ENCODE measurements at places on chromosomes 4 and X.

DNA sequence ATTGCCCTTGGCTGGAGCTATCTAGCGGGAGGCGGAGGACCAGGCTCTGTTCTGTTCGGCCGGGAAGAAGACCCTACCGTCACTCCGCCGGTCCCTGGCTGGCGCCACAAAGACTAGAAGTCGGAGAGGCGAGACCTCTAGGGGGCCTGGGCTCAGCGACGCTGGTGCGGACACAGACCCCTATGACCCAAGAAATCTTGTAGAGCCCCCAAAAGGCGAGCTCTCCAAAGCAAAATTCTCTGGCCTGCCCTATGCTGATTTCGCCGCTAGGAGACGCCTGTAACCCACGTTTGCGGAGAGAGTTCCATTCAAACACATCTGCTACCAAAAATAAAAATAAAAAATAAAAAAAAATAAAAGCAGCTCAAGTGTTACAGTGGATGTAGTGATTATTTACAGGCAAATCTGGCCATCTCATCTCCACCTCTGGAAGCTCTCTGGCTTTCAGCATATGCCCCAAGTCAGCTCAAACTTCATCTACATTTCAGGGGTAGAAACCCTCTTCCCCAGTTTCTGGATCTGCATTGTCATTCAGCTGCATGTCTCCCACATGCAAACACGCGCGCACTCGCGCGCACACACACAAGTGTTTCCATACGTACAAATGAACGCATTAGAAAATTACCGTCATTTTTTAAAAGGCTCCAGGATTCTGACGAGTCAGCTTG, 2.4 kb upstream of the PCDH10 start:
- DNase-seq = peak; percentile 79

DNA sequence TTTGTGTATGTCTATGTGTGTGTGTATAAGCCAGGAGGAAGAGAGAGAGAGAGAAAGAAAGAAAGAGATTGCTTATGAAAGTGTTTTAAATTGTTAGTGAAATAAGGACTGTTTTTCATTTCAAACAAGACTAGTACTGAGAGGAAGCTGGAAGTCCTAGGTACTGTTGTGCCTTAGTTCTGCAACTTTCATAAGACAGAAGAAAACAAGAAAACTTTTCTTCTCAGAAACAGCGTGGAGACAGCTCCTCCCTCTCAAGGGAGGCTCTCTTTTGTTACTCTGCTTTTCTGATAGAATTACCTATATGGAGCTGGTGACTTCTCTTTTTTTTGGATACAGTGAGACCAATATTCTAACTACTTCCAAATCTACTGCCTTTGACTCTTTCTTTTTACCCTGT, 62.5 kb downstream of the BANK1 start:
- DNase-seq = no peak

DNA sequence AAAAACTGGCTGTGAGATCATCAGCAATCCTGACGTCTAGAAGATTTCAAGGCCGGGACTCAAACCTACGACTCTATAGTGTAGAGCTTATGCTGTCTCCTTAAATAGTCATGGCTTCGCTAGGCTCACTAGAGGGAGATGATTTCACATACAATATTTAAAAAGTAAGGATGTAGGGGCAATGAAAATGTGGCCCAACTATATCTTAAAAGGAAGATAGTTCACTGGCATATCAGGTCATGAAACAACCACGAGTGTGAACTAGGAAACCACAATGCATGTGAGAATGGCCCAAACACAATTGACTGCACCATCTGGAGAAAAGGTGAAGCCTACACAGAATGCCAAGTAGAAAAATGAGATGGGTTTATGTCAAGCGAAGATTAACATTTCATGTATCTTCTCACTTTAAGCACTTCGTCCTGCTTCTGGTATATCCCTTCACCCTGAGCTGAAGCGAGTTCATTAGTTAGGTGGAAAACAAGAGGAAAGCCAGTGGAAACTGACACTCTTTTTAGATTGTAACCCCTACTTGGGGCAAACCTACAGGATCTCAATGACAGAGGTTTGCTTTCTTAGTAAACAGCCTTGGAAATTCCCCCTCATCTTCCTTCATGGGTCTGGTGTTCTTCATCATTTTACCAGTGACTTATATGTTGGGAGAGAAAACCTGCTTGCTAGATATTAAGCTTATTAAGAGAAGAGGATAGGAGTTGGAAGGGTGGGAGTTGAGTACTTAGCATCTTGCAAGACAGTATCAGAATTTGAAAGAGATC, 17.4 kb downstream of the FAM9C start:
- DNase-seq = no peak

GRCh38 chrX:50617183-50617582, 146.6 kb upstream of the DGKK start:
- DNase-seq = no peak

DNA sequence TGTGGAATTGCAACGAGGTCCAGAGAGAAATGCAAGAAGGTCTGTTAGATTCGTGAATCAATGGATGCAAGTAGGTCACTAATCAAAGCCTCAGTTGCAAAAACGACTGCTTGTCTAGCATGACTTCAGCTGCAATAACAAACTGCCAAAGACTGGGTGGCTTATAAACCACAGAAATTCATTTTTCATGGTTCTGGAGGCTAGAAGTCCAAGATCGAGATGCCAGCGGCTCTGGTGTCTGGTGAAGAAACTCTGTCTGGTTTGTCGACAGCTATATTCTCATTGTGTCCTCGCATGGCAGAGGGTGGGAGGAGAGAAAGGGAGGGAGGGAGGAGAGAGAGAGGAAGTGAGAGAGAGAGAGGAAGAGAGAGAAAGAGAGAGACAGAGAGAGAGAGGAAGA, 114.7 kb downstream of the MXRA5 start:
- no peak for DNase-seq

GRCh38 chrX:457292-457679, 70.6 kb upstream of the PPP2R3B start:
- DNase-seq = no peak

DNA sequence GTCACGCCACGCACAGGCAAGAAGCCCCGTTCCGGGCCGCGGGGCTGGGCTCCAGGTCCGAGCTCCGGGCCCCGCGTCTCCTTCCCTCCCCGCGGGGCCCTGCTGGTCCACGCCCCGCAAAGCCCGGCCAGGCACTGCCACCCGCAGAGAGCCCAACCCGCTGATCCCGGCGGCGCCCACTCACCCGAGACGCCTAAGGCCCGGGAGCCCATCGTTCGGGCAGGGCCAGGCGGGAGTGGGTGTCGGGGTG, 870 bp downstream of the PDZD4 start:
- no peak for DNase-seq

DNA sequence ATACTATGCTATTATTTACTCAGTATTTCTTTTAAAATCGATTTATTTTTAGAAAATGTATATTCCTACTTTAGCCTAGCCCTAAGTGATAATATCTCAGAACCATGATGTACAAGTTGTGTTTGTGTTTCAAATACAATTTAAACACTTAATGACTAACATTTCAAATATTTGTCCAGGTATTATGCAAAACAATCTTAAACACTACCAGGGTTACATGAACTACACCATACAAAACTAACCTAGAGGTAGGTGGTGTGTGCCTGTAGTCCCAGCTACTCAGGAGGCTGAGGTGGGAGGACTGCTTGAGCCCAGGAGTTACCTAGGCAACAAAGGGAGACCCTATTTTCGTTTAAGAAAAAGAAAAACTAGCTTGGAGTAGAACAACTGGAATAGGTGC, 83.0 kb upstream of the TMEM33 start:
- DNase-seq = no peak

- DNase-seq = no peak
These were observed 1.7 kb downstream of the NSD2 start for GRCh38 chr4:1872870-1873269.

- DNase-seq = no peak
These were observed 164.6 kb downstream of the PRKX start for GRCh38 chrX:3548765-3549391.

DNA sequence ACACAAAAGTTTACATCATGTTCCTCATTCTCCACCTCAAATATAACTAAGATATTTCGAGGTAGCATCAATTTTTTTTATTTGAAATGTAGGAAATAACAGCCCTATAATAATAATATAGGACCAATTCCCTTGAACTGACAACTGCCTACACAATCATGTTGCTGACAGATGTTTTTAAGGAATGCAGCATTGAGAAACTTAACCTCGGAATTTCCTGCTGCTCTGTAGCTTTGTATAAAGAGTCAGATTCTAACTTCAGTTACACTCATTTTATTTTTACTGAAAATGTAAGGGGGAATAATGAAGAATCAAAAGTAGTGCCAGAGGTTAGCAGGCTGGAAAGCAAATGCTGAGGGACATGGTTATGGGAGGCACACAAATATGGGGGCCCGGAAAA, 235.8 kb downstream of the RBMX2 start:
- no peak for DNase-seq

- no peak for DNase-seq
These were observed 37.5 kb upstream of the NKRF start for GRCh38 chrX:119643696-119644095.

GRCh38 chr4:55947912-55948725, 626 bp upstream of the CEP135 start:
- no peak for DNase-seq

GRCh38 chr4:183392377-183392776, 52.1 kb upstream of the CDKN2AIP start:
- DNase-seq = no peak

GRCh38 chr4:161937596-161937995, 226.2 kb downstream of the FSTL5 start:
- DNase-seq = no peak

DNA sequence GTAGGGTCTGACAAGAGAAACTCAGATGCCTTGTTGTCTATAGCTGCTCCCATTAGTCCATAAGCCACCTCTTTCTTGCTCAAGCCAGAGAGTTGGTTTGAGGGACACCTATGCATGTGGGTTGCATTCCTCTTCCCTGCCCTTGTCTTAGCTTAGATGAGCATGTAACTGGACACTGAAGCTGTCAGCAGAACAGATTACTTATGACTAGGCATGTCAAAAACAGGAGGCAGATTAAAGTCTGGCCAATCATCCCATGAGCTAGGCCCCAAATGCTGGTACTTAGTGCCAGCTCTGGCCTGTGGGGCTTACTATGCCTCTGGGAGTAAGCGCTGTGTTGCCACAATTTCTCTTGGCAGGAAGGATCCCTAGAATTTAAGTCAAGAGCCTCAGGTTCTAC, 215.2 kb downstream of the AR start:
- DNase-seq = no peak
